ENCODE measurements at places on chromosomes 5 and 9.
A peak's percentile ranks its signal among the peaks of the same experiment; 100 is the strongest.

GRCh38 chr9:111728617-111729366 is 65.9 kb downstream of the SHOC1 start:
- DNase-seq: no peak

- no peak for DNase-seq
These were observed 6.4 kb upstream of the MSX2 start for GRCh38 chr5:174717826-174718455.

DNA sequence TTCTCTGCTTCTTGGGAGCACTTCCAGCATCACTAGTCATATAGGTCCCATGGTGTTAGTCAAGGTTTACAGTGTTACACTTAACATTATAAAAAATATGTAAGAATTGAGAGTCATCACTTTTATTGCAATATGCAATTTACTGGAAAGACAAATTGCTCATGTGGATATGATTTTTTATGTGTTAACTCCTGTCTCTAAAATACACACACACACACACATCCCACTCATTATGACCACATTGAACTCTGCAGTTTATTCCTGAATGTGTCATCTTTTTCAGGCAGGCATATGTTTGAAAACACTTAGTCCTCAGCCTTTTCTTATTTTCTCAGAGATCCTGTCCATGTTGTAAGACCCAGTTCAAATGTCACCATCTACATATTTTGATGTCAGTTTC is 148.5 kb upstream of the MRPS30 start:
- DNase-seq: no peak

DNA sequence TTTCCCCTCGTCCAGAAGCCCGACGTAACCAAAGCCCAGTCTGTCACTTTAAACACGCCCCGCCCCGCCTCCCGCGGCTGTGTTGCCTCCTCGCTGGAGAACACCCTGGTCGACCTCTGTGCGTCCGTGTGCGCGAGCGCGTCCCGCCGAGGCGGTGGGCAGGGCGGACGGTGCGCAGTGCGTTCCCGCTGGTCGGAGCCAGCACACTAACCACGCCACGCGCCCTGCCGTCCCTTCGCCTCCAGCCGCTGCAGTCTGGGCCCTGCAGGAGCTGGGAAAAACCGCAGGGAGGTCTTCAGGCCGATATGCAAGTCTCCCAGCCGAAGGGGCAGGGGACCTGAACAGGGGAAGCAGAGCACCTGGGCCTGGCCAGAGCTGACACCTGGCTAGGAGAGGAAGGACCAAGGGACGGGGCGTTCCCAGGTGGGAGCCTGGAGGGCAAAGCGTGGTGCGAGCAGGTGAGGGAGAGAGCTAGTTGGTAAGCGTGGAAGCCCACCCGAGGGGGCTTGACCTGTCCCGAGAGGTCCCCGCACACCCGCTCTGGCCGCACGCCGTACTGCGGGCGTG is 1.3 kb upstream of the PHPT1 start:
- DNase-seq: peak; percentile 87

DNA sequence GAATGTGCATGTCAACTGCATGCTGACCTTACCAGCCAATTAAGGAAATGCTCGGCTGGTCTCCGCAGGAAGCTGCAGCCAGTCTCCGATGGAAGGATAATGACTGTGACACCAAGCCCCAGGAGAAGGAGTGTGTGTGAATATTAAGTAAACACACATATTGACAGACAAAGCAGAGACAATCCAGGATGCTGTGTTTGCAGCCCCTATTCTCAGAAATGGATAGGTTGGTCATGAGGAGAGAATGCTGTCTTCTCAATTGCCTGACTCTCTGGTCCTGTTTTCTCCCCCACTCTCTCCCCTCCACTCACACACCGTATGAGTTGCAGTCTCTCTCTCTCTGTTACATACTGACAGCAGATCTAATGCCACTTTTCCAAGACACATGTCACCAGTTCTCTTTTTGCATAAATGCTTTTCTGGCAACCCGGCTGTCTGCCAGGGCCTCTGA is 85.7 kb downstream of the EPB41L4A start:
- DNase-seq: no peak

DNA sequence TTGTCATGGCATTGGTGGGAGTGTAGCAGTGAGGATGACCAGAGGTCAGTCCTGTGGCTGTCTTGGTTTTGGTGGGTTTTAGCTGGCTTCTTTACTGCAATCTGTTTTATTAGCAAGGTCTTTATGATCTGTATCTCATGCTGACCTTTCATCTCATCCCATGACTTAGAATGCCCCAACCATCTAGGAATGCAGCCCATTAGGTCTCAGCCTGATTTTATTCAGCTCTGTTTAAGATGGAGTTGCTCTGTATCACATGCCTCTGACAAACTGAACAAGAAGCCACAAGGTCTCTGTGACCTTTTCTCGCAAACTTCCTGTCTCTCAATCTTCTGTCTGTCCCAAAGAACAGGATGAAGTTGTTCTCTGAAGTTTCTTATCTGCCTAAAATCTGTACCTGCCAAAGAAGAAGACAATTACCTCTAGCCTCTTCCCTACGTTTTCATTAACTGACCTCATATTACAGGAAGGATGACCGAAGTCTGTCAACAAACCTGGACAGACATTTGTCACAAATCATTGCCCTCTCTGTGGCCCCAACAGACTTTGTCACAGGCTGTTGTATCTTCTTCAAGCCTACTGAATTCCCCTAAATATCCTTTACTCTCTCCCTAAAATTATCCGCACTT is 284.2 kb upstream of the SEMA6A start:
- DNase-seq: no peak

DNA sequence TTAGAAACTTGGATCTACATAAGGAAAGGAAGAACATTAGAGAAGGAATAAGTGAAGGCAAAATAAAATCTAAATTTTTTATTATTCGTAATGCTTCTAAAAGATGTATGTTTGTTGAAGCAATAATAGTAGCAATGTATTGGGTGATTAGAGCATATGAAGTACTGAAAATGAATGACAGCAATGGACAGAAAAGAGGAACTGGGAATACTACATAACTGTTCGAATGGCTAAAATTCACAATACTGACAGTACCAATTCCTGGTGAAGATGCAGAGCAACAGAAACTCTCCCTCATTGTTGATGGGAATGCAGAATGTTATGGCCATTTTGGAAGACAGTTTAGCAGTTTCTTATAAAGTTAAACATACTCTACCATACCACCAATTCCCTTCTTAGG is 177.3 kb upstream of the SPEF2 start:
- DNase-seq: no peak

- no peak for DNase-seq
These were observed 37.4 kb downstream of the ZFAND5 start for GRCh38 chr9:72327631-72328030.

GRCh38 chr5:1494780-1495524 is 28.8 kb downstream of the LPCAT1 start:
- DNase-seq: no peak

DNA sequence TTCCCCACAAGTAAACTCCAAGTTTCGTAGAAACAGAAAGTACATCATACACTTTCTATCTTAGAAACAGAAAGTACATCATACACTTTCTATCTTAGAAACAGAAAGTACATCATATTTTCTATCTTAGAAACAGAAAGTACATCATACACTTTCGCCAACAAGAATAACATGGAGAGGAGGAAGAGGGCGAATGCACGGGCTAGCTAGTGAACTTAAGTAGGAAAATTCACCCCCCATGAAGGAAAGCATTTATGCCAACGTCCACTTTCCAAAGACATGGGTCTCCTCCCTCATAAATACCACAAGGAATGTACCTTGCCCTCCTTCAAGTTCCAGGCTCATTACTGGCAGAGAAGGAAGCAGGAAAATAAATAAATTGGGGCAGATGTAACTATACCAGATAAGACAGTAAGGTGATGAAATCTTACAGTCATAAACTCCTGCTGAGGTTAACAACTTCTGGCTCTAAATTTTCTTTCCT is 64.7 kb downstream of the FRMD3 start:
- DNase-seq: no peak

- no peak for DNase-seq
These were observed 375.4 kb upstream of the IRX1 start for GRCh38 chr5:3220201-3220600.

DNA sequence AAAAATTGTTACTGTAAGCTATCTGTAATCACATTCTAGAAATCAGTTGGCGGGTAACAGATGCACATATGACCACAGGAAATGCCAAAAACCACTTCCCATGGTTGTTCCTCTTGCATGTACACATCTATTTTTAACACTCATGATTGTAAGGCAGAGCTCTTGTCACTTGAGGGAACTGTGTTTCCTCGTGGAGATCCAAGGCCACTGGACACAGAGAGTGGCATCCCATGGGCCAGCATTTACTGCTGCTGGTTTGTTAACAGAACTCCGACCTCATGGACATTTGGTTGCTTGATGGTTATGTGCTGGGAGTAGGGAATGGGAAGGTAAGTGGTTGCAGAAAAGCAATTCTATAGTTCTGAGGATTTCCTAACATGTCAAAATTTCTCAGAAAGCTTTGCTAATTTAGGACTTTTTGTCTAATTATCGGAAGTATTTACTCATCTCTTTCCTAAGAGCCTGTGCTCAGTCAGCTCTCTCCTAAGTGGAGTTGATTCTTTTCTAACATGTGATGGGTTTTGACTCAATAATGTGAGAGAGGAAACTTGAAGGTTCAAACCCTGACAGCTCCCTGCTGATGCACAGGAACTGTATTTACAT is 202.0 kb upstream of the NR3C1 start:
- DNase-seq: peak; percentile 86

GRCh38 chr5:60754495-60754894 is 54.5 kb upstream of the DEPDC1B start:
- no peak for DNase-seq

- DNase-seq: no peak
These were observed 376.0 kb upstream of the SMARCA2 start for GRCh38 chr9:1639166-1639565.

GRCh38 chr5:178230879-178231538 is 1.6 kb downstream of the PHYKPL start:
- DNase-seq: no peak

DNA sequence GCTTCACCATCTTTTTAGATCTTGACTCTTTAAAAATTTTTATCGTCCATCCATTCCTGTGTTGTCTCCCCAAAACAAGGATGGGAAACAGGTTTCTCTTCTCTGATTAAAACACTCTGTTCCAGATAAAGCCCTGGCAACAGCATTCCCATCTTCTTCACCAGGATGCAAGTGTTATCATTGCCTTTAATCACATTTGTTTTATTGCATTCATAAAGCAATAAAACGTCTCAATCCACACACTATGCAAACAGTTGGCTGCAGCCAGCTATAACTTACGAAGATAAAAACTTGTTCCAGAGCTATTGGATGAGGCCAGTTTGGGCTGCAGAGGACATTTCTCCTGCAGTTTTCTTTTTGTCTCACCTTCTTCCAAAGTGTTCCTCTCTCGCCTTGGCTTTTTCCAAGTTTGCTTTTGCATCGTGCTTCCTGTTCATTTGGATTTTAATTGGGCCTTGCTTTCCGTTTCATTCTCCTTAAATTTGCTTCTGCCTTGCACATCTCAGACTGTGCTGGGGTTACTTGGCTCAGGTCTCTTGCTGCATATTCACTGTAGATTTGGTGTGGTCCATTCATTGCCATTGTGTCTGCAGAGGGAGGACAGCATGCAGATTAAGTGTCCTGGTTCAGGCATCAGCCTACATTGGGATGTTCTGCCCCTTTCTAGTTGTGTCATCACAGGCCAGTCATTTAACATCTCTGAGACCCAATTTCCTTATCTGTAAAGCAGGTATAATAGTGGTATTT is 136.5 kb upstream of the LIFR start:
- no peak for DNase-seq

DNA sequence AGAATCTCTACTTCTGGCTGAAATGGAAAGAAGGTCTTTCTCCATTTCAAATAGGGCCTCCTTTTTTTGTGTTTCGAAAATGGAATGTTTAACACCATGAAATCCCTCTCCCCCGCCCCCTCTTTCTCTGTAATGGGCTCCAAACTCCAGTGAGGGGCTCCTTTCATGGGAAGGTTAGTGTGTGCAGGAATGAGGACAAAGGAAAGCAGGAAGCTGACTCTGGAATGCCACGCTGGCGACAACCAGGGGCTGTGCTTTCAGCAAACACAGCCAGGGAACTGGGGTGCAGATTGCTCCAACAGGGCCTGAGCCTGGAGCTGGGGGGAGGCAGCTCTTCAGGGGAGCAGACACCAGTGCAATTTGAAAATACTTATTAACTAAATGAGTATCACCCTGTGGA is 82.8 kb downstream of the CRB2 start:
- DNase-seq: no peak

DNA sequence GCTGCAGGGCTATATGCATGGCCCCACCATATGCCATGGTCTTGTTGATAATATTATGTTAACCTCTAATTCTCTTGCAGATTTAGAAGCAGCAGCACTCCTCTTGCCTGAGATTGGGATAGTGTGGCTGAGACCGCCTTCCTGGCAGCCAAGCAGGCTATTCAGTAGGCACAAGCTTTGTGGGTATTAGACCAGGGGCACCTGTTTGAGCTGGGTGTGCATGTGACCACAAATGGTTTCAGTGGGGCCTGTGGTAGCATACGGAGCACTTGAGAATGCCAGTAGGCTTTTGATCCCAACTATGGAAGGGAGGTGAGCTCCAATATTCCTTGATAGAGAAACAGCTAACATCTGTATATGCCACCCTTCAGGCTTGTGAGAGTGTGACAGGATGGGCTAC is 625.1 kb upstream of the NUDT12 start:
- no peak for DNase-seq

GRCh38 chr9:121499427-121500164 is at the start of gene GGTA1:
GGTA1 (minus strand) TSS chr9:121499844; CDS start chr9:121467922, 31,922 bp downstream.
- DNase-seq: no peak

DNA sequence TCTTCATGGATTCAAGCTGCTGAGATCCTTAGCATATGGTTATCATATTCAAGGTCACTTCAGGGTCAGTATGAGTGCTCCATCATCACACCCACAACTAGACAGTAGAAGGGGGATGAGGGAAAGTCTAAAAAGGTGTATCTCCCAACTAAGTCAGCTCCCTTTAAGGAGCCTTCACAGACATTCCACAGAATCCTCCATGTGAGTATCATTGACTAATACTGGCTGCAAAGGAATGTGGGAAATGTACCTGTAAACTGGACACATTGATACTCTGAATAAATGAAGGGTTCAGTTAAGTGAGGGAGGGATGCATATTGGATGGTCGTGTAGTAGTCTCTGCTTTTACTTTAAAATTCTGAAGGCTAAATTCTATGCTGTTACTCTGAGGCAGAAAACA is 330.7 kb downstream of the LRRC70 start:
- no peak for DNase-seq

DNA sequence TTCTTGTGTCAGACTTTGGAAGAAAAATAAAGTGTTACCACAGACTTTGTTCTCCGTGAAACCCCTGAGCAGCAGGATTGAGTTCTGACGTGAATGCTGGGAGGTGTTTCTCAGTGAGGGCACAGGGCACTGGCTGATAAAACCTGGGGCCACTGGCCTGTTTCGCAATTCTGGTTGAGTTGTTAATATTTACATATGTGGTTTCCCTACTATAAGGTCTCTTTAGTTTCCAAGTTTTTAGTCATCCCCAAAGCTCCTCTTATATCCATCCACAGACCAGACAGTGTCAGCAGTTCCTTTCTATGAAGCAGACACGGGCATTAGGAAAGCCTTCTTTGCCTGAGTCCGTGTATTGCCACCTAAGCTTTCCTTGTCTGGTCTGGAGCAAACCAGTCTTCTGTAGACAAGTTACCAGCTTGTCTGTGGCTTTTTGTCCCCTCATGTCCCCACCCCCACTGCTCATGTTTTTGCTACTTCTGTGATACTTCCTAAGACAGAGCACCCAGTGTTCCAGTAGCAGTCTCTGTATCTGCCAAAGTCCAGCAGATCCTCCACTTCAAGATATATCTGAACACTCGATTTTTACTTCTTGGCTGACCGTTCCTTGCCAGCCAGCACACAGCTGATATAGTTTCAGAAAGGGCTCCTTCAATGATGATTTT is 42.0 kb downstream of the ACO1 start:
- DNase-seq: no peak

All from activated CD4-positive, alpha-beta T cell treated with anti-CD3 and anti-CD28 coated beads, Interleukin-2, Interleukin-4, amounts not matched to agents 100 ng/mL and 50 ng/mL, durations not matched to agents 16 hours and 8 hours (primary cell).